ENCODE measurements at places on chromosomes 6 and 20.

- no peak for DNase-seq
Measured at GRCh38 chr20:5608104-5608441, 142.1 kb upstream of the SHLD1 start.

- no peak for DNase-seq
Measured at GRCh38 chr6:3670356-3670755, 81.2 kb downstream of the PXDC1 start.

DNA sequence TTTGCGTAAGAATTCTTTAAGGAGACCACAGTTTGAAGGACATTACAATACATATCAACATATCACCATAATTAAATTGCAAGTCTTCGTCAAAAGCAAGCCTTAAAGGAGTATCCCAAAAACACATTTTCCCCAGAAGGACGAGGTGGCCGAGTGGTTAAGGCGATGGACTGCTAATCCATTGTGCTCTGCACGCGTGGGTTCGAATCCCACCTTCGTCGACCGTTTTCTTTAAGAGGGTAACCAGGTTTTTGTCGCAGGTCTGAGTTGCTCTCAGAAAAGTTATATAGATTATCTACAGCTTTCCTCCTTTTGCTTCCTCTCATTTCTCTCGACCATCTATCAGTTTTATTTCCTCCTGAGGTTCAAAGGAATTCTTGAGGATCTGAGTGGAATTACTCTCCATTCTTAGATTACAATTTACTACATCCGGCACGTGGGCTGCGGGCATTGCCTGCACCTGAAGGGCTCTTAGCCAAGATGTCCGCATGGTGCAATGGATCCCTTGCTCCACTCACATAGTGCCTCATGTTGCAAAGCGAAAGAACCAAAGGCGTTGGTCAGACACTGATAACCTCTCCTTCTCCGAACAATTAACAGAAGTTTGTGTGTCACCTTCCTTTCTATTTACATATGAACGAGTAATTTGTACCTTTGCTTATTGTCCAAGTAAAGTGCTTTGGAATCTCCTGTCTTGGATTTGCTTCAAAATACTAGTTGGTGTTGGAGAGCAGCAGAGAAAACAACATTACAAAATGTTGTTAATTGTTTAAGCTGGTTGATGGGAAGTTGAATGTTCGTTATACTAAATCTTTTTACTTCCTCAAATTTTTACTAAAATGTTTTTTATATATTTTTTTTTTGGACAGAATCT lies 14.0 kb downstream of the POM121L2 start:
- DNase-seq: no peak

DNA sequence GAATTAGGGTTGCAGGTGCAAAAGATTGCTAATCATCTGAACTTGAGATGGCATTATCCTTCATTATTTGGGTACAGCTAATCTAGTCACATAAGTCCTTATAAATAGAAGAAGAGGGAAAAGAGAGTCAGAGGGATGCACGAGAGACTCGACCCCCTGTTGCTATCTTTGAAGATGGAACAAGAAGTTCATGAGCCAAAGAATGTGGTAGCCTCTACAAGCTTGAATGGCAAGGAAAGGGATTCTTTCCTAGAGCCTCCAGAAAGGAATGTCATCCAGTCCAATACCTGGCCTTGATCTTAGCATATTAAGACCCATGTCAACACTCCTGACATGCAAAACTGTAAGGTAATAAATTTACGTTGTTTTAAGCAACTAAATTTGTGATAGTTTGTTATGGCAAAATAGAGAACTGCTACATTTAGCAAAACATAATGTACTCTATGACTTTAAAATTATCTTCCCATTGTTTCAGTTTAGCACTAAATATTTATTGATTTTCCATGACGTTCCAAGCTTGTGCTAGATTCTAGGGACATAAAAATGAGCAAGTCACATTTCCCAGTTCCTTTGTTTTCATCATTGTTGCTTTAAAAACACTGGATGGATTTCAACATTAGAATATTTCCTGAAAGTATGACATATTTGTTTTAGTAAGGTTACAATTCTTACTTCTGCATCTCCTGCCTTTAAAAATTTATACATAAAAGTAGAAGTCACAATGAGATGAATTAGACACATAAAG lies 12.7 kb downstream of the MANEA start:
- DNase-seq: no peak

DNA sequence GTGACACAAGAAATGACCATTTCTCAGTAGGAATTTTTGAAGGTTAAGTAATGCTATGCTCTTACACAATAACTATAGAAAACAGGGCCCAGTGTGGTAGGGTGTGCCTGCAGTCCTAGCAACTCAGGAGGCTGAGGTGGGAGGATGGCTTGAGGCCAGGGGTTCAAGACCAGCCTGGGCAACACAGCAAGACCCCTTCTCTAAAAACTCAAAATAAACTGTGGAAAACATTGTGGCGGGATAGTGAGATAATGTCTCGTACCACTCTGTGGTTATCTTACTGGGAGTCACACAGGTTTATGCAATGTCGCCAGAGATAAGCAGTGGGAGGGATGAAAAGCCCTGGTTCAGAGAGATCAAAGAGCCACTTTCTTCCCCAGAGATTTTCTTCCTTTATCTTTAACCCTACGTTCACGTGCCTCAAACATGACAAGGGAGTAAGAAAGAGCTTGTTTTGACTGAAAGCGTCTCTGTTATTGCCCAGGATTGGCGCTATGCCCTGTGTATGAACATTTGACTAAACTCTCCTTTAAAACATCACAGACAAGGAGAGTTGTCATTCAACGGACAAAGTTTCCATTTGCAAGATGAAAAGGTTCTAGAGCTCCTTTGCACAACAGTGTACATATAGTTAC lies 13.9 kb downstream of the GCM1 start:
- DNase-seq: no peak

DNA sequence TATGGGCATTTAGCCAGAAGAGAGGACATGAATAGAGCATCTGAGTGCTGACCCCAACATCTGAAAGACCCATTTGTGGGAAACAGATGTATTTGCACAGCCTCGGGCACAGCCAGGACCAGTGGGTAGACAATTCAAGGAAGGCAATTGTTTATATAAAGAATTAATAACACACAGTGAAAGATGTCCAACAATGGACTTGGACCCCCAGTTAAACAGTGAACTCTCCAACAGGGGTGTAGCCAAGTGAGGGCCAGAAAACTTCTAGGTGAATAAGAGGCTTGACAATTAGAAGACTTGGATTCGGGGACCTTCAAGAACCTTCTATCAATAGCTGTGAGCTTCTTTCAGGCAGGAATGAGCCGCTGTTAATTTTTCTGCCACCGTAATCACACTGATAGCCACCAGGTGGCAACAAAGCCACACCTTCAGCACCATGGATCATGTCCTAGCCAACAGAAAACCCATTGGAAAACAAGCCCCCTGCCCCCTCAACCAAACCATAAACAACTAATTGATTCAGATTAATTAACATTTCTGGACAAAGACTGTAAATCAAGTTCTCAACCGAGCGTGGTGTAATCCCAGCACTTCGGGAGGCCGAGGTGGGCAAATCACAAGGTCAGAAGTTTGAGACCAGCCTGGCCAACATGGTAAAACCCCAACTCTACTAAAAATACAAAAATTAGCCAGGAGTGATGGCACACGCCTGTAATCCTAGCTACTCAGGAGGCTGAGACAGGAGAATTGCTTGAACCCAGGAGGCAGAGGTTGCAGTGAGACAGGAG lies 8.8 kb upstream of the SRSF6 start:
- peak; percentile 1 for DNase-seq

DNA sequence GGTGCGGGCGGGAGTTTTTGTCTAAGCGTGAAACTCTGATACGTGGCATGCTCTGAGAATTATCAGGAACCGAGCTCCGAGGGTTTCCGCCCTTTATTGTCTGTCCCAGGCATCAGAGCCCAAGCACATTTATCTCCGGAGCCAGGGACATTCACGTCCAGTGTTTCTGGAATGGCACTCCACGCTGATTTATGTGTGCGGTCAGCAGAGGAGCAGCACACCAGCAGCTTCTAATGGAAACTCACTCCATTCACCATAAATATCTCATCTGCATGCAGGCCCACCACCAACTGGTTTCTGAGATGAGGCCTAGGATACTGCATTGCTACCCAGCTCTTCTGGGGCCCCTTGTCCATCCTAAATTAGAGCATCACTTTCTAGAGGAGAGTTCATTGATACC lies 51.9 kb upstream of the SYNDIG1 start:
- no peak for DNase-seq

GRCh38 chr6:71387179-71387578 lies 98.6 kb downstream of the OGFRL1 start:
- no peak for DNase-seq

DNA sequence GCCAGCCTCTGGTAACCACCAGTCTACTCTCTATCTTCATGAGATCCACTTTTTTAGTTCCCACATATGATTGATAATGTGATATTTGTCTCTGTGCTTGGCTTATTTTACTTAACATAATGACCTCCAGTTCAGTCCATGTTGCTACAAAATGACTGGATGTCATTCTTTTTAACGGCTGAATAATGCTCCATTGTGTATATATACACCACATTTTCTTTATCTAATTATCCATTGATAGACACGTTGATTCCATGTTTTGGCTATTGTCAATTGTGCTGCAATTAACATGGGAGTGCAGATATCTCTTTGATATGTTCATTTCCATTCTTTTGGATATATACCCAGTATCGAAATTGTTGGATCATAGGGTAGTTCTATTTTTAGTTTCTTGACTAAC lies 89.3 kb downstream of the ATRN start:
- DNase-seq: no peak

DNA sequence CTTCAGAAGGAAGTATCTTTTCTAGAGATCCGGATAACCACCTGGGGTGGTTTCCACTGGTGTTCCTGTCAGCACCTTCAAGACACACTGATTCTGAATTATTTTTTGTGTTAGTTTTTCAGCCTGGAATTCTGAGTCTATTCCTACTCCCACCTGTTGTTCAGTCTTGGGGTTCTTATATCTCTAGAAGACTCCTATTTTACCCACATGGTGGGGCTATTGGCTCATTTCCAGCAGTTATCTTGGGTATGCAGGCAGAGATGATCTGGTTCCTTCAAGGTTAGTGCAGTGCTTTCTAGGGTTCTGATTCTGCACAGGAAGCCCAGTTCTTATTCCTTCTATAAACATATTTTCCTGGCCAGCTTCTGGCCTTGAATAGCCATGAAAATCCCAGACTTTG lies 175.6 kb upstream of the PDE7B start:
- DNase-seq: no peak

DNA sequence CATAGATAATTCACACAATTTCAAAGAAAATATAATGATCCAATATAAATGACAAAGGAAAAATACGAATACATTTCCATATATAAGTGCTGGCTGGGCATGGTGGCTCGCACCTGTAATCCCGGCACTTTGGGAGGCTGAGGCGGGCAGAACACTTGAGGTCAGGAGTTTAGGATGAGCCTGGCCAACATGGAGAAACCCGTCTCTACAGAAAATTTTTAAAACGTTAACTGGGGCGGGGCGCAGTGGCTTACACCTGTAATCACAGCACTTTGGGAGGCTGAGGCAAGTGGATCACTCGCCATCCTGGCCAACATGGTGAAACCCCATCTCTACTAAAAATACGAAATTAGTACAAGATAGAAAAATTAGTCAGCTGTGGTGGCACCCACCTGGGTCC lies 14.9 kb upstream of the MAPK13 start:
- DNase-seq: no peak

GRCh38 chr20:41892031-41892430 lies 273.9 kb upstream of the CHD6 start:
- no peak for DNase-seq

DNA sequence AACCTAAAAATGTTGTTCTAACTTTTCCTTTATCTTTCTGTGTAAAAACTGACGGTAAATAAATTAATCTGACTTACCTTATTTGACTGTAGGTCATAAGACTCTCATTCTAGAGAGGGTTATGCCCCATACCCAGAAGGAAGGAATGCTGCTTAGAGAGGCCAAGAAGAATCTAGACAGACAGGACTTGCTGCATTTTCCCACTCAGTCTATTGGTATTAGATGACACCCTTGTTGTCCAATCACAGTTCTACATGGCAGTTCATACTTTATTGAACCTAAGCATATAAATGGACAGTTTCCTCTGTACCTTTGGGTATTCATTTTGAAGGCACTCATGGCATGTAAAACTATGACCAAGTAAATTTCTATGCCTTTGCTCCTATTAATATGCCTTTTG lies 359.6 kb upstream of the ID4 start:
- DNase-seq: no peak

DNA sequence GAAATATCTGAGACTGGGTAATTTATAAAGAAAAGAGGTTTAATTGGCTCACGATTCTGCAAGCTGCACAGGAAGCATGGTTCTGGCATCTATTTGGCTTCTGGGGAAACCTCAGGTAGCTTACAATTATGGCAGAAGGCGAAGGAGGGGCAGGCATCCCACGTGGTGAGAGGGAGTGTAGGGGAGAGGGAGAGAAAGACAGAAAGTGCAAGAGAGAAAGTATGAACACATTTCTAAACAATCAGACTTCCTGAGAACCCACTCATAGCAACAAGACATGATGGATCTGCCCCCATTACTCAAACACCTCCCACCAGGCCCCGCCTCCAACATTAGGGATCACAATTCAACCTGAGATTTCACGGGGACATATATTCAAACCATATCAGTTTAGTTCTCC lies 107.4 kb downstream of the PERP start:
- no peak for DNase-seq

DNA sequence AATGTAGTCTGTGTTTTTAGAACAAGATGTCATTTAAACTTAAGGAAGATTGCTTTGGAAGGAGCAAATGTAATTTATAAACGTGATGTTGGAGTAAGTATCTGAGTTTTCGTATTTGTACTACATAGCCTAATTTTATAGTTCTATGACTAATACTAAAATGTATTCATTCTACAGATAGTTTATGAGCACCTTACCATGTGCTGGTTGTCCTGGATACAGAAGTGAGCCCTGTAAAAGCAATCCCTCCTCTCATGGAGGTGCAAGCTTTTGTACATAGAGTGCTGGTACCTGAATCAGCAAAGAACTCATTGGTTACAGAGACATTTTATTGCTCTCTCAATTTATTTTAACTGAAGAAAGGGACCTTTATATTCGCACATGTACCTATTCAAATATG lies 27.1 kb downstream of the TBPL1 start:
- no peak for DNase-seq

DNA sequence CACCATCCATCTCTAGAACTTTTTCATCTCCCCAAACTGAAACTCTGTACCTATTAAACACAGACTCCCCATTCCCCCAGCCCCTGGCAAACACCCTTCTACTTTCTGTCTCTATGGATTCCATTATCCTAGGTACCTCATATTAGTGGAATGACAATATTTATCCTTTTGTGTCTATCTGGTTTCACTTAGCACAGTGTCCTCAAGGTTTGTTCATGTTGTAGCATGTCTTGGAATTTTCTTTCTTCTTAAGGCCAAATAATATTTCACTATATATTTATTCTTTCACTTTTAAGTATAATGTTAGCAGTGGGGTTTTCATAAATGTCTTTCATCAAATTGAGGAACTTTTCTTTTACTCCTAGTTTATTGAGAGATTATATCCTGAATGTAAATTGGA lies 56.8 kb upstream of the DSP start:
- no peak for DNase-seq

- DNase-seq: peak; percentile 33
Measured at GRCh38 chr20:40687384-40688128, 1.5 kb downstream of the MAFB start.

- no peak for DNase-seq
Measured at GRCh38 chr6:52540286-52540902, 36.5 kb downstream of the TRAM2 start.

- DNase-seq: no peak
Measured at GRCh38 chr20:16143596-16143995, 429.7 kb downstream of the KIF16B start.

Data from substantia nigra (tissue), 51 donors.